Liver (tissue), 10 donors: ENCODE measurements at places on chromosomes 5 and 9. TPM values are rescaled to one million over a fixed set of nuclear protein-coding genes. Genes with fewer than 3 reads are reported as not detected.

GRCh38 chr5:63803165-63803564 lies 159.1 kb downstream of the HTR1A start:
- no peaks in the 10 kb centered on the region for H3K27me3 ChIP-seq
- no peak for DNase-seq

DNA sequence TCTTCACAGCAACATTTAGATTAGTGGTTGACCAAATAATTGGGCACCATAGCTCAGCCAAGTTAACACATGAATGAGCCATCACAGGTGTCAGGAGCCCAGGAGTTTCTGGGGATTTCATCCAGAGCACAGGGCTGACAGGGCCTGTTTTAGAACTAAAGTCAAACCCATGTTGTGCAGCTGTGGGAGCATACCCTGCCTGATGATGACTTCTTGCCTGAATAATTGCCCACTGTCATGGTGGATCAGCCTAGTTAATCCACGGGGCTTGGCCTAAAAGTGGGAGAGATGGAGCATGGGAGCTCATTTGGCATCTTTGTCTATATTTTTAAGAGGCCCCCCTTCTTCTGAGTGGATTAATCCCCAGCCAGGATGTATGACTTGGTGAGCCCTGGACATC lies 105.6 kb upstream of the GDNF start:
- no peak overlapping the region for H3K27ac ChIP-seq
- no peaks in the 10 kb centered on the region for H3K4me1 ChIP-seq
- H3K4me3 ChIP-seq = no peak overlapping the region
- no peaks in the 10 kb centered on the region for H3K36me3 ChIP-seq
- DNase-seq = no peak

GRCh38 chr5:170410401-170410800 lies 21.2 kb upstream of the KCNMB1 start:
- H3K27me3 ChIP-seq = no peaks in the 10 kb centered on the region
- no peaks in the 10 kb centered on the region for H3K4me1 ChIP-seq
- H3K36me3 ChIP-seq = no peaks in the 10 kb centered on the region
- no peak overlapping the region for H3K4me3 ChIP-seq
- H3K27ac ChIP-seq = no peak overlapping the region

RAB3C gene
- 1.8 TPM for total RNA-seq

GRCh38 chr5:60332244-60333004 lies 367.5 kb downstream of the DEPDC1B start:
- no peak overlapping the region for H3K27ac ChIP-seq
- no peaks in the 10 kb centered on the region for H3K36me3 ChIP-seq
- DNase-seq = no peak
- no peaks in the 10 kb centered on the region for H3K27me3 ChIP-seq

- H3K27ac ChIP-seq = no peak overlapping the region
- no peak for DNase-seq
- H3K4me3 ChIP-seq = no peak overlapping the region
- peaks cover 9% of the 10 kb centered on the region for H3K36me3 ChIP-seq
- no peaks in the 10 kb centered on the region for H3K27me3 ChIP-seq
Observed at GRCh38 chr9:93677641-93678136, 101.3 kb downstream of the PHF2 start.

- no peak overlapping the region for H3K27ac ChIP-seq
- H3K4me1 ChIP-seq = peaks cover 10% of the 10 kb centered on the region
- H3K4me3 ChIP-seq = no peak overlapping the region
- DNase-seq = no peak
- no peaks in the 10 kb centered on the region for H3K27me3 ChIP-seq
Observed at GRCh38 chr9:101536938-101537337, 3.3 kb downstream of the RNF20 start.

ZDHHC11B gene
- total RNA-seq = 2.1 TPM

GRCh38 chr5:93039888-93040287 lies 541.1 kb downstream of the NR2F1-AS1 start:
- H3K36me3 ChIP-seq = no peaks in the 10 kb centered on the region
- H3K27me3 ChIP-seq = no peaks in the 10 kb centered on the region
- no peak for DNase-seq
- no peak overlapping the region for H3K4me3 ChIP-seq
- no peaks in the 10 kb centered on the region for H3K4me1 ChIP-seq

DNA sequence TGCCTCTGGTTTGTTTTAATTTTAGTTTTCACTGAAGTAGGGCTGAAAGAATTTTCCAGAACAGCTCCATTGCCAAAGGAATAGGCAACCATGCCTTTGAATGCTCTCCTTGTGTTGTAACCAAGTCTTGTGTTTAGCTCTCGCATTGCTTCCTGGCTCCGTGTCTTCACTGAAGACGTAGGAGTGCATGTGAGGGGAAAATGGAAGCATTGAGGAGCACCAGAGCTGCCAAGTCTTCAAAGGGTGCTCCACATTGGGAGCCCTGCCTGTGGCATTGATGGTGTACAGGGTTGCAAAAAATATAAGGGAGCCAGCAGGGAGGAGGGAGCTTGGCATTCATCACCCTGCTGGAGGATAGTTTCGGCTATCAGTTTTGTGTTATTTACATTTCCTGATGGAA lies 86.6 kb downstream of the NTRK2 start:
- no peaks in the 10 kb centered on the region for H3K27me3 ChIP-seq
- no peak overlapping the region for H3K4me3 ChIP-seq
- H3K36me3 ChIP-seq = no peaks in the 10 kb centered on the region
- no peak overlapping the region for H3K27ac ChIP-seq
- no peak for DNase-seq

ADCY2 gene
- not detected for total RNA-seq

DNA sequence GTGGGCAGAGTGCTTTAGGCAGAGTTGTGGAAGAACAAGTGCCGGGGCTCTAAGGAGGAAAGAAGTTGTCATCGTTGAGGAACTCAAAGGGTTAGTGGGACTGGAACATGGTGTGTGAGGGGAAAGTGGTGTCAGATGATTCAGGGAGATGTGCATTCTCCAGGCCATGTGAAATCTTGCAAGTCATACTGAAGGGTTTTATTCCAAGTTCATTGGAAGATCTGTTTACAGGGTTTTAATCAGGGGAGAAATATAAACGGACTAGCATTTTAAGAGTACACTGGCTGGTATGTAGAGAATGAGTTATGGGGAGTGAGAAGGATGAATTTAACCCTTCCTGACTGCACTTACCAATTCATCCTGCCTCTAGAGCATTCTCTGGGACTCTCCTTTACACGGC lies 49.3 kb downstream of the NR2F1 start:
- H3K36me3 ChIP-seq = no peaks in the 10 kb centered on the region
- no peaks in the 10 kb centered on the region for H3K4me1 ChIP-seq
- H3K27ac ChIP-seq = no peak overlapping the region

EGFLAM gene
- total RNA-seq = 4.9 TPM

C5orf24 gene
- 48.9 TPM for total RNA-seq

- H3K27ac ChIP-seq = no peak overlapping the region
- H3K4me1 ChIP-seq = no peaks in the 10 kb centered on the region
- no peaks in the 10 kb centered on the region for H3K27me3 ChIP-seq
- DNase-seq = peak; percentile 83
- H3K4me3 ChIP-seq = no peak overlapping the region
- H3K36me3 ChIP-seq = no peaks in the 10 kb centered on the region
Observed at GRCh38 chr5:176837707-176838115, 27.4 kb downstream of the UNC5A start.

LECT2 gene
- total RNA-seq = 72.0 TPM

DNA sequence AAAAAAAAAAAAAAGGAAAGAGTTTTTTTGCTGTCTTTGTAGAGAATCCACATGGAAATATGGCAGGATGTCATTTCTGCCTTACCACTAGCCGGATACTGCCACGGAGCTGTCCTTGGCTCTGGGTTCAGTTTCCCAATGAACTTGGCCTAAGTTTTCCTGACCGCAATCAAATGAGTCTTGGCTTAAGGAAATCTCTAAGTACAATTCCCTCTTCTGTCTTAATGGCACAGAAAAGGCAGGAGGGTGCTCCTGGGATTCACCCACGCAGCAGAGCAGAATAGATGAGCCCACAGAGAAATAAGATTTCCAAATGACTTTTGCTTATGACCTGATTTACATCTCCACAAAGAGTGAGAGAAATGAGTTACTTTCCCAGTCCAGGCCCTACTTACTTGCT lies 284.0 kb upstream of the VLDLR start:
- H3K27ac ChIP-seq = no peak overlapping the region
- DNase-seq = no peak
- no peak overlapping the region for H3K4me3 ChIP-seq
